Activated CD4-positive, alpha-beta T cell treated with anti-CD3 and anti-CD28 coated beads, Interleukin-2, amount 50 U/mL, for 24 hours (primary cell): ENCODE measurements at places on chromosomes 2 and 18.

- DNase-seq: no peak
Observed at GRCh38 chr2:224722250-224722649, 6.1 kb upstream of the CCDC195 start.

- no peak for DNase-seq
Observed at GRCh38 chr2:137050949-137051348, 285.6 kb downstream of the THSD7B start.

DNA sequence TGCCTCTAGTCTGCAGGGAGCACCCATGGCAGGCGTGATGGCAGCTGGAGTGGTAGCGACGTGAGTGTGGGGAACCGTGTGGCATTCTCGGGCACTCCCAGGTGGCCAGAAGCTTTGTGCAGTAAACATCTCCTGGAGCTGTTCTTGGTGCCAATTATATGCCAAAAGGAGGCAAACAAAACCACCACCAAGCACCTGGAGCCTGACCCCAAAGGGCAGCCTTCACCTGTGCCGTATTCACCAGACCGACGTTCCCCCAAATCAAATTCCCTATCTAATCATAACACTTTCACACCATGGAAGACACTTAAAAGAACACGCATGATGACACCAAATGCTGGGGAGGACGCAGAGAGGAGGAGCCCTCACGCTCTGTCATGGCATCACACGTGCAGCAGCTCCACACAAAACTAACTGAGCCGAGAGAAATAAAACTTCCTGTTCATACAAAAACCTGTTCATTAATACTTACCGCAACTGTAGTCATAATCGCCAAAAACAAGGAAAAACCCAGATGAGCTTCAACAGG lies 123.6 kb downstream of the EIPR1 start:
- DNase-seq: no peak

- DNase-seq: no peak
Observed at GRCh38 chr18:57846258-57846657, 43.1 kb upstream of the ATP8B1 start.

GRCh38 chr2:48315896-48316194 lies 214.1 kb upstream of the STON1 start:
- peak; percentile 20 for DNase-seq

DNA sequence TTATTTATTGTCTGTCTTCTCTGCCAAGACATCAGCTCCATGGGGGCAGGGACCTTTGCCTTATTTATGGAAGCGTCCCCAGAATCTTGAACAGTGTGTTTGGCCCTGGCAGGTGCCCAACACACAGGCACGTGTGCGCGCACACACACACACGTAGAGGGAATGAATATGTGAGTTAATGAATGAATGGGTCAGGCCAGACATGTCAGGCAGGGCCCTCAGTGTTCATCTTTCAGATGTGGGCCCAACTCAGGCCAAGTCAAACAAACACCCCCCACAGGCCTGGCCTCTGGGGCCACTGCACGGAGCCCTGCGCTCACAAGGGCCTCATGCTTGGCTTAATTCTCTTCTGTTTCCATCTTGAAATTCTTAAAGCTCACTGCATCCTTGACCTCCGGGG lies 54.1 kb downstream of the DYSF start:
- no peak for DNase-seq

- no peak for DNase-seq
Observed at GRCh38 chr2:22902180-22902550, 482.8 kb upstream of the KLHL29 start.

DNA sequence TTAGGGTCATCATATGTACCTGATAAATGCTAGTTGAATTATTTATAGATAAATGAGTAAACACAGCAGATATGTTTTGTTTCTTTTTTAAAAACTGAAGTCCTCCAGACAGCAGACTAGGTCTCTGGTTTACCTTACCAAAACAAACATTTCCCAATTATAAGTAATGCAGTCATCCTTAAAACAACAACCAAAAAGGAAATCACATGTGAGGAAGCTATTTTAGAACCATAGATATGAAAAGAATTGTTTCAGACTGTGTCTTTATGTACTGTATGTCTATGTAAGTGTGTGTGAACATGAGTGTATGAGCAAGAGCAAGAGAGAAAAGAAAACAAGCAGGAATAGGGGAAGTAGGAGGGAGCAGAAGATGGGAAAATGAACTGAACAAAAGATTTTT lies 441.0 kb downstream of the CPS1 start:
- no peak for DNase-seq

DNA sequence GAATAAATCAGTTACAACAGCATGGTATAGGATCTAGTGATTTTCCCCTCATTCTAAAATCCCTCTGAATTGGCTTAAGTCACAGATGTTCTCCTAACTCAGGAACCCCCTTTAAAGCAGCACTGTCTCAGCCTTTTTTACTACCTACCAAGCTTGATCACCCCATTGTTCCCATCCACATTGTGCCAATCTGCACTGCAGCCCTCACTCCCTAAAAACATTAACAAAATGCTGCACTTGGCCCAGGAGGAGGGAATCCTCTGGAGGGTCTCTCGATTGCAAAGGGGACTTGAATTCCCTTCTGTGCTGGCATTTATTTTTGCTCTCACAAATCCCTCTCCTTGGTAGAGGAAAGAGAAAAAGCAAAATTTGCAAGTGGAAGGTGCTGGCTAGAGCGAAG lies 223.0 kb downstream of the PID1 start:
- no peak for DNase-seq

DNA sequence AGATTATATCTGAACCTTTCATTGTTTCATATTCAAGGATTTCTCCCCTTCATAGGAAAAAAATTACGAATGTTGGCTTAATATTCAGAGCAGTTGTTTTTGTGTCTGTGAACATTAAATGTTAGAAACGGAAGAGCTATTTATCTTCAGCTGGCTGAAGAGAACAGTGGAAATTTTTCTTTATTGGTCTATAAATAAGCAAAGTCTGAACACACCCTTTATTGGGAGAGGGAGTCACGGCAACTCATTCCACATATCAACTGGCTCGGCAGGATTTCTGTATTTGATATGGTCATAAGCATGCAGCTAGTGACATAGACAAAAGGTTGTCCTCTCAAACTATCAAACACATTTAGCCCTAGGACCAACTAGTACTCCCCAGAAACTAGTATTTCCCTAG lies 468.4 kb upstream of the HNRNPA3 start:
- no peak for DNase-seq

GRCh38 chr2:157661776-157662175 lies 33.1 kb upstream of the ACVR1C start:
- DNase-seq: no peak

DNA sequence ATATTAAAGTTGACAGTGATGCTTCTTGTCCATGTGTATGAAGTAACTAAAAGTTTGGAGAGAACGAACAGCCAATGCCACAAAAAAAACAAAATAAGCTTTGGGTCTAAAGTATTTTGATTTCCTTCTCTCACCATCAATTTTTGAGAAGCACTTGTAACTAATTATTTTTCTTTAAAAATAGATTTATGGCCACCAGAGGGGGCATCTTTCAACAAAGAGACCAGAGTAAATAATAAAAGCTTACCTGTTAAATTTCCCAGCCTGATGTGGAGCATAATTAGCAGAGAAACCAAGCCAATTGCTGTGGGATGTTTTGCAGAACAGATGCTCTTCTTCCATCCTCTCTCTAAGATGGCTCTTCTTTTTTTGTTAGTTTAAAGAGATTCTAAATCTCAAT lies 29.0 kb downstream of the LINC00305 start:
- no peak for DNase-seq

DNA sequence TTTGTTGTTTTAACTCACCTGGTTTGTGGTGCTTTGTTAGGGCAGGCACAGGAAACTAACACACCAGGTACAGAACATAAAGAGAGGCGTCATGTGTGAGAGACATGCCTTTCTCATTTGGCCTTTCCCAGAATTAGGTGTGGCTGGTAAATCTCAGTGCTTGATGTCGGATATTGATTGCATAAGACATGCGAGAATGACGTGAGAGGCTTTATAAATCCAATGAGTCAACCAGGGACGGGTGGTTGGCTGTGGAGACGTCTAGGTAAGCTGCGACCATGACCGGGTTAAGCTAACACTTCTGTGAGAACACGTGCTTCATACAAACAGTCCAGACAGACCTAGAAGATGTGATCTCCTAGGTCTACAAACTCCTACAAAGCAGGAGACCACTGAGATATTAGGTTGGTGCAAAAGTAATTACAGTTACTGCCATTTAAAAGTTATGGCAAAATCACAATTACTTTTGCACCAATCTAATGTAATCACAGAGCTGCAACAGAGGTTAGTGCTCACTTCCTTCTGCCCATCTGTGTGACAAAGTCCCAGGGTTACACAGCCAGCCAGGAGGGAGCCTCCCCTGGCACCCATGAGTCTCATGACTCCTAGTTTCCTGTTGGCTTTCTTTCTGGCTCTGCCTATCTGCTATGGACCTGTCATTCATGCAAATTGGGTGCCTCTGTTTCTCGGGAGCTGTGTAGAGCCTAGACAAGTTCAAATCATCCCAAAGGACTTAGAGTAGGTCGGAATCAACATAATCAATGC lies 98.9 kb upstream of the ATP8B1 start:
- DNase-seq: no peak

- DNase-seq: no peak
Observed at GRCh38 chr2:164920430-164920829, 34.9 kb downstream of the SLC38A11 start.

DNA sequence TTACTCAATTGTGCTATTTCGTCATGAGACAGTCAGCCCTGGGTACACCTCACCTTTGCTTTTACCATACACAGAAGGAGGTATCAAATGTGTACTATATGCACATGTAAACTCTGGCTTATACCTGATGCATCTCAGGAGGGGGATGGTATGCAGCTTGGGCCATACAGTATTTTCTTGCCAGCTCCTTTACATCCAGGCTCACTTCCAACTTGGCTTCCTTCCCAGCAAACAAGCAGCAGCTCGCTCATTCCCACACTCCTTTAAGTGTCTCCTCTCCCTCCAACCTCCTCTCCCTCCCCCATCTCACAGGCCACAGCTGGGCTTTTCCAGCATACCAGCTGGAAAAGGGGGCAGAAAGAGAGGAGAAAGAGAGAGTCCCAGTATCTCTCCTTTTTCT lies 9.6 kb downstream of the MARCHF4 start:
- no peak for DNase-seq

DNA sequence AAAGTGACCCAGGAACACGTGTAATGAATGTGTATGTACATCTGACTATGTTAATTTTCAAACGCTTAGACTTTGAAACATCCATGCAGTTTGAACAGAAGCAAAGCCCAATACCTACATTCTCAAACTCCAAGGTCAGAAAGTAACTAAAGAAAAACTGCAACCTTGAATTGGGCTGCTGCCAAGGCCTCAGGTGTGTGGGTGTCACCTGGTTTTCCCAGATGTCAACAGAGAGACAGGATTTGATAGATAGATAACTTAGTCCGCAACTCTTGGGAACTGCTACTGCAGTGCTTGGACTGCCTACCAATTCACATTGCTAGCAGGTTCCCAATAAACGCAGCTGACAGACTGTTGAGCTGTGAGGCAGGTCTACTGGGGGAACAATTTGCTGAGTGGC lies 78.7 kb upstream of the PAPOLG start:
- no peak for DNase-seq

- DNase-seq: no peak
Observed at GRCh38 chr2:59756150-59756549, 797.3 kb downstream of the BCL11A start.

DNA sequence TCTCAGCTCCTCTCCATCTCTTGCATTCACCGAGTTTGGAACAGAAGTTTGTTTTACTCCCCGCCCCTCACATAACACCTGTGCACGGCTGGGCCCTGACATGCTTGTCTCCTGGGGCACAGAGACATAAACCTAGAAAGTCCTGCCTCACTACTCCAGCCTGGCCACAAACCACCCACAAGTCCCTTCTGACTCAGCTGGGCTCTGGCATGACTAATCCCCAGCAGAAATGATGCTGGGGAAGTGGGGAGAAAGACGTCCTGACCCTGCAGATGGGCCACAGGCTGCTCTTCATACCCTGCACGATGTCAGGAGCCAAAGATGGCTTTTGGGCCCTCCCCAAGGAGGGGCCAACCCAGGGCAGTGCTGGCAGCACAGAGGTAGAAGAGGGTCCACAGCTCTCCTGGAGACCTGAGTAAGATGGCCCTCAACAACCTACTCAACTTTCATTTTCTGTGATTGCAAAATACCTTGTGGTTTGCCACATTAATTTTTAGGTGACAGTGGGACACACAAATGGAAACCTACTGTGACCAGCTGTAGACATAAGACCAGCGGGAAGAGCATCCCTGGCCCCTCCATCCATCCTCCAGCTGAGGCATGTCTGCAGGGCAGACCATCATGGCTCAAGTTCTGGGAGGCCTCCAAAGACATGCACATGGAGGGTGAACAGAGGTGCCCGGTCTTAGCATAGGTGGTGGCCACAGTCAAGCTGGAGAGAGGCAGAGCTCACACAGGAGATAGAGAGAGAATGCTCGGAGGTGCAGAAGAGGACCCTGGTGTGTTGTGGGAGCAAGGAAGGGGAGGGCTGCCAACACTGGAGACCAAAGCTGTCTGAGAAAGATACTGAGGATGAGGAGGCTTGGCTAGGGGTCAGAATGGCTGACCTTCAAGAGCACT lies 40.0 kb downstream of the DNMT3A start:
- peak; percentile 33 for DNase-seq

DNA sequence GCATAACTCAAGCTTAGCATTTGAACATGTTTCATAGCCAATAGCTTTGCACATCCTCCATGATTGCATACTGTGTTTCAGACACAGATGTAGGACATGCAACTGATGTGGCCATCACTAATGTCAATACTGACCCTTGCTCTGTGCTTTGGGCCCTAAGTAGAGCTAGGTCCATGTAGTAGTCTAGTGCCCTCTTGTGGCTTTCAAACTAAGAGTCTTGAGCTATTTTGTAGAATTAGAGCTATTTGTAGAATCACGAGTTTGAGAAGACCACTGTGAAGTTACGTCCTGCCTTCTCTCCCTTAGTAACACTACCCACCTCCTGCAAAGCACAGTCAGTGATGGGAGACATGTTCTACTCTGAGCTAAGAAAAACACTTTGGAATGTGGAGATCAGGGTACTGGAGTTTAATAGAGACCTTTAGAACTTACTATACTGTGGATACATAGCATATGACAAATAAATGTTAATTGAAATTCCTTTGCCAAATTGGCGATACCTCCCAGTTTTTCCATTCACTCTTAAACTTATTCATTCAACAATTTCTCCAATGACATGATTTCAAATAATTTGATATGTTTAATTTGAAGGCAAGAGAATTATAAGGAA lies 306.5 kb upstream of the TNP1 start:
- DNase-seq: no peak

DNA sequence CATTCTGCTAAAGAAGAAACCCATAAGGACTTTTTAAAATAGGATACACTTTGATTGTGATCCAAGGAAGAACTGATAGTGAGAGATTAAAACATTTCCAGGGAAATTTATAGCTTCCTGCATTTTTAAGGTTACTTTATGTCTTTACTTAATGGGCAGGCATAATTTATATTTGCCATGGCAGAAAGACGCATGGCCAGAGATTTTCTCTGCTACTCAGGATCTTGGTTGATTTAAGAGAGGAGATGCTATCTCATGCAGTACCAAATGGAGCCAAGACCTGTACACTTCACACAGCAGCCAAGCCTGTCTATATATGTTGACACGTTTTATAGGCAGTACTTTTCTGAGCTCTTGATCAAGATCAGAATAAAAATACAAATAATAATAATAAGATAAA lies 60.9 kb upstream of the NT5C1B start:
- no peak for DNase-seq
